A549 (cell line): ENCODE measurements at places on chromosomes 7 and 10.
A peak's percentile ranks its signal among the peaks of the same experiment; 100 is the strongest.

GRCh38 chr7:82434275-82435022, 9.1 kb downstream of the CACNA2D1 start:
- no peak for DNase-seq

- DNase-seq = no peak
Measured at GRCh38 chr7:36765605-36766004, 41.3 kb upstream of the AOAH start.

- no peak for DNase-seq
Measured at GRCh38 chr7:133510326-133511055, 257.6 kb downstream of the EXOC4 start.

- DNase-seq = no peak
Measured at GRCh38 chr10:117746541-117747448, 204.2 kb downstream of the EMX2 start.

DNA sequence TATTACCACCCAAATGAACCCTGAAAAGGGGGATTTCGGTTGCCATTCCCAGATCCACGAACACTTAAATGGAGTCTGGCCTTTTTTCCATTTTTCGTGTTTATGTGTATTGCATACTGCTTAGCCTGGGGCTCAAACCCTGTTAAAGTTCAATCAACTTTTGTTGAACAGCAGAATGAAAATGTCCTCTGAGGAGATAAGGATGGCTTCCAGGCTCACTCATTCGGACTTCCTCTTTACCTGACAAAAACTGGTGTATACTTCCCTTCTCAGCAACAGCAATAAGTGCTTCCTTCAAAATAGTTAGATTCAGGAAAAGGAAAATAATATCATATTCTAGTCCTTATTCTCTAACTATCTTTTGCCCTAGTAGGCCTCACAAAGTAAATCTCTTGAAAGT, 61.1 kb upstream of the ARID5B start:
- DNase-seq = no peak

DNA sequence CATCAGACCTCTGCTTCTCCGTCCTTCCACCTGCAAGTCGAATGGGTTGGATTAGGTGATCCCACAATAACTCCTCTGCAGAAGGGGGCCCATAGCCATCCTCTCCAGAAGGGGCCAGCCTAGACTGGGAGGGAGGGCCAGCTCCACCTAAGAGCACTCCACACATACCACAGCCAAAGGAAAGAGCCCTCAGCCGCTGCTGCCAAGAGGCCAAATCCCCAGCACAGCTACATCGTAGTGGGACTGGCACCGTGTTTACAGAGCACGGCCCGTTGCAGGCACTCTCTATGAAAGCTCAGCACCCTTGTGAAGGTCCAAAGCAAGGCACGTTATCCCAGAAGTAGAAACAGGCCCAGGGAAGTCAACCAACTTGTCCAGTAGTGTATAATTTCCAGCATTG, 5.4 kb downstream of the KCNH2 start:
- DNase-seq = no peak

GRCh38 chr10:86862373-86862772, 95.0 kb downstream of the MMRN2 start:
- DNase-seq = no peak

DNA sequence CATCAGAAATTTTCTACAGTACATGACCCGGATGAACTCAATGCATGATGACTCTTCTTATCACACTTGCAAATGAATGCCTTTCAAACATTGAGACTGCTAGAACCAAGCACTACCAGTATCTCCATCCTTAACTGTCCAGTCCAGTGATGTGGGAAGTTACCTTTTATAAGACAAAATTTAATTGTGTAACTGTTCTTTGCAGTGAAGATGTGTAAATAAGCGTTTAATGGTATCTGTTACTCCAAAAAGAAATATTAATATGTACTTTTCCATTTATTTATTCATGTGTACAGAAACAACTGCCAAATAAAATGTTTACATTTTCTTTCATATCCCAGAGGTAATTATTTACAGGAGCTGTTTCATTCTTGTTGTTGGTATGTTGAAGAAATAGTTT, 40.1 kb downstream of the LGI1 start:
- no peak for DNase-seq

- DNase-seq = no peak
Measured at GRCh38 chr10:35271086-35271858, 65.0 kb upstream of the CCNY start.

DNA sequence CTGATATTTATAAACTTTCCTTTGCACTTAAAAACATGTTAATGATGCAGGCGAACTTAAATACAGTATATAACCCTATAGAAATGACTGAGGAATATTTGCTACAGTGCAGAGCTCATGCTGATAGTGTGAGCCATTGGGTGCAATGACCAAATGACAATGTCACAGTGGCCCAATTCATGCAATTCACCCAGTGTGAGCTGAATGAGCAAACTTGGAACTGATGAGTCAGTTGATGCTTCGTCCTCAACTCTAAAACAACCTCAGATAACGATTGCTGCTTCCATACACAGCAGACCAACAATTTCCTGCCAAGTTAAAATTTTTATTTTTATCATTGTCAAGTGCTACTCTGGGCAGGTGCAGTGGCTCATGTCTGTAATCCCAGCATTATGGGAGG, 12.1 kb upstream of the ZC3HAV1L start:
- no peak for DNase-seq

DNA sequence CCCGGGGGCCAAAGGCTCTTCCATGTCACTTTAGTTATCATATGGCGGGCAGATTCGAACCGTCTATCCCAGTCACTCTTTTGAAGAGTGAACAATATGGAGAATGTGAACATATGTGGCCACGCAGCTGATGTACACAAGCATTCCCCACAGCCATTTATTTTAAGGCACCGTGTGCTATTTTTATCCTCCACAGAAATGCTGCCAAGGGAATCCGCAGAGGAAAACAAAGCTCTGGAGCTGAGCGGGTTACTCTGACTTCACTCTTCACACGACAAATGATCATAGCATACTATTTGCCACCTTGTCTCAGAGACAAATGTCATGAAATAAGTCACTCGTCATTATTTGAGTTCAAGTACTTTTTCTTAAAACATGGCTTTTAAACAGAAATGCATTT, 100.3 kb downstream of the CTBP2 start:
- no peak for DNase-seq

GRCh38 chr10:14372606-14373005, 41.9 kb upstream of the FRMD4A start:
- no peak for DNase-seq

DNA sequence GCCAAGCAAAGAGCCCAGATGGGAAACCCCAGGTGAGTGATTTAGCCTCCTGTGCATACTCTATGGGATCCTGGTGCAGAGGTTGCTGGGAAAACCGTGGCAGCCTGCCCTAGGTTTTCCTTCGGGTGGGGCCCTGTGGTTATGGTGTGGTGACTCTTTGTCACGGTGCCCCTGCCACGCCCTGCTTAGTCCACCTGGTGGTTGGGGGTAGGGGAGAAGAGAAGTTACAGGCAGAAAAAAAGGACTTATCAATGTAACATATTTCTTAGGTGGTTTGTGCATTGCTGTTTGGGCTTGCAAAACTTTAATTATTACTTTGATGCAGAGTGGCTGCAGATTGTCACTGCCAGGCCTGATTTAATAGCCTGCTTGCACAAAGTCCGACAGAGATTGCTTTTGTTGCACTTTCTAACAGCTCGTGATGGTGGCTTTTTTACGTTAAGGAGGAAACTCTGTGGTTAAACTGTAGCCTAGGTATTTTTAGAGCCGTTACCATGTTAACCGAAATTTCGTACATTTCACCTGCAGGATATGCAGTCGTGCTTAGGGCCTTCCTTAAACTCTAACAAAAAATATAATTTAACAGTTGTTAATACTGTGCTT, 197.4 kb downstream of the RNLS start:
- peak; percentile 41 for DNase-seq

DNA sequence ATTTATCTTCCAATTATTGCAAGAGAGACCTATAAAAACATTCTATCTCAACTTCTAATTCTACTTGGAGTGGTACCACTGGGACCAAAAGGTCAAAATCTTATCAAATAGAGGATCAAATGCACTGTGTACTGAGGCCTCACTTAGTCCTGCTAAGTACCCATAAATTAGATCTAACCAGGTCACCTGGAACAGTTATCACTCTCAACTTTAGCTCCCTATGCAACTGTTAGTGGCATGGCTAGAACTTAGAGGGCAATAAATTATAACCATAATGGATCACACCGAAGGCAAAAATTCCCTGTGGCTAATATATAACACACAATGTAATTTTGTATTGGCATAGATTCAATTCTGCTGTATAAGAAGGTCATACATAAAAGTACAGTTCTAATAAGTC, 428.9 kb downstream of the PCDH15 start:
- no peak for DNase-seq

- DNase-seq = no peak
Measured at GRCh38 chr10:11227103-11227502, 209.4 kb downstream of the CELF2 start.

DNA sequence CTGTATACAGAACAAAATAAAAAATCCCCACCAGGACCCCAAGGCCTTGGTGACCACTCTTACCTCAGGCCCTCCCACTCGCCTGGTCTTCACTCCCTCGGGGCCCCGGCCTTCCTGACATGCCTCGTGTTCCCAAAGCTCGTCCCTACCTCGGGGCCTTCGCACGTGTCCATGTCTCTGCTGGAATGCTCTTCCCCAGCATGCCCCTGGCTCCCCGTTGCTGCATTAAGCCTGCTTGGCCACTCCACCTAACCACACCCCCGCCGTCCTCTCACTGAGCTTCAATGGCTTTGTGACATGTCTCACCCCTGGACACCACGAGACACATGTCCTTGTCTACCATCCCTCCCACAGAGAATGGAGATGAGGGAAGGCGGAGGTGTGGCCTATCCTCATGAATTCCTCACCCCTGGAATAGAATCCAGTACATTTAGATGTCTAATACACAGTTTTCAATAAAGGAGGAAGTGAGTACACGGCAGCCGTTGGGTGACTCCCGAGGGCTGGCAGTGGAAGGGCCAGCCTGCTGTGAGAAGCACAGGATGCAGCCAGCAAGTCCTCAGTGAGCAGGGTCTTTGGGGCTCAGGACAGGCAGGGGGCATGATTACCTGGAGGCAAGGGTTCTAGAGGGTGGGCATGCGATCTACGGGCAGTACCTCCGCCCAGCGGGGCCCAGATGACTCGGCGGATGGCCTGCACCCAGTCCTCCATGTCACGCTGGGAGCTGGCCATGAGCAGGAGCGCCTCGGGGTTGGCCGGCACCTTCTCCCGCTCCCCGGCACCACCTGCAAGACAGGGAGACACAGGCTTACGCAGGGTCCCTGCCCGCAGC, 125.7 kb downstream of the ARHGAP22 start:
- no peak for DNase-seq

DNA sequence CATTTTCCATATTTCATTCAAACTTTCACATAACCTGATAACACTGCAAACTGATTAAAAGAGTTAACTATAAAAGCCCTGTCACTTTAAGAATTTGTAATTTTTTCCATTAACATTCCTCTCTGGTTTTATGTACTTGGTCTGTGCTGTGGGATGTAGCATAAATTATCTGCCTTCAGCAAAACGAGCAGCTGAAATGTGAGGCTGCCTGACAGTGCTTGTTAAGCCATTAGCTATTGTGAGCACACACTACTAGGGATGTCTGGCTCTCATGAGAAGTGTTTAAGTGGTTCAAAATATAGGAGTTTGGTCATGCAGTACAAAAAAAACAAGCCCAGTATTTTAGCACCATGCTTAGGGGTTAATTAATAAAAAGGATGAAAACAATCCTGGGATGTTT, 63.0 kb downstream of the HOXA1 start:
- no peak for DNase-seq
